Central memory CD4-positive, alpha-beta T cell (primary cell): ENCODE measurements at places on chromosomes 3 and 15.

GRCh38 chr15:52798529-52799101 is 8.5 kb upstream of the ONECUT1 start:
- no peak for DNase-seq

DNA sequence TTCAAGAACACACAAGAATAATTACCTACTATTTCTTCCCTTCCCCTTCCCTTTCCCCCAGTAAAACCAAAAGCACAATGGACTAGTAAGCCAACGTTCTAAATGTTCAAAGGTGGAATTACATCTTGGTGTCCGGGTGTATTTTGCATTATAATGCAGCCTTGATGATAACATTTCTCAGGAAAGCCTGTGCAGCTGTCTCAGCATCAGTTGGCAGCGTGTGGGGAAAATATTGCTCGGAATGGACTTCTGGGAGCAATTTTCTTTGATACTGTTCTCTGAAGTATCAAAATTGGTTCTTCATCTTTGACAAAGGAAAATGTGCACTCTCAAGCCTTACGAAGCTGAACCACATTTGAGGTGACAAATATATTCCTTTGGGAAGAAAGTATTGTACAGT is 198.9 kb downstream of the AGBL1 start:
- DNase-seq = no peak

- no peak for DNase-seq
Measured at GRCh38 chr3:183281126-183281797, 28.2 kb downstream of the B3GNT5 start.

DNA sequence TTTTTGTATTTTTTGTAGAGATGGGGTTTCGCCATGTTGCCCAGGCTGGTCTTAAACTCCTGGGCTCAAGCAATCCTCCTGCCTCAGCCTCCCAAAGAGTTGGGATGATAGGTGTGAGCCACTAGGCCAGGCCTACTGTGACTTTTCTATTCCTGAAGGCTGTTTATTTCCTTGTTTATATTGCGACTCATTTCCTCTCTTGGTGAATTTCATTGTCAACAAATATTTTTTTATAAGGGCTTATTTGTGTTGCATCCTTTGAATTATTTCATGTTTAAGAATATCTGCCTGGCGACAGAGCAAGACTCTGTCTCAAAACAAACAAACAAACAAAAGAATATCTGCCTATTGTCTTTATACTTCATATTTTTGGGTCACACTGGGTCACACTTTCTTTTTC is 29.4 kb upstream of the MCCC1 start:
- no peak for DNase-seq

DNA sequence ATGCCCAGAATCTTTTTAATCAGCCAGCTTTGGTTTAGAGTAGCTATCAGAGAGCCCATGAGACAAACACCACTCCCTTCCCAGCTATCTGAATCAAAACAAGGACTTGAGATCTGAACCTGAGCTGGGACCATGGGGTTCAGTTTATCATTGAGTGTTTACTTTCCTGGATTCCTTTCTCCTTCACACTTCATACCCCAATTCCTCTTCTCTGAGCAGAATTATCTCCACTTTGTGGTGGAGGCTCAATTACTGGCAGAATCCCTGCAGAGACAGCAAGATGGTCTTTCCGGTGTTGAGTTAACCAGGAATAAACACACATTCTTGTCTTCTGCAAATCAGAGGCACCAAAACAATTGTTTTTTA is 102.4 kb downstream of the RPL22L1 start:
- DNase-seq = no peak

- no peak for DNase-seq
Measured at GRCh38 chr15:70775160-70775559, 11.8 kb upstream of the UACA start.

DNA sequence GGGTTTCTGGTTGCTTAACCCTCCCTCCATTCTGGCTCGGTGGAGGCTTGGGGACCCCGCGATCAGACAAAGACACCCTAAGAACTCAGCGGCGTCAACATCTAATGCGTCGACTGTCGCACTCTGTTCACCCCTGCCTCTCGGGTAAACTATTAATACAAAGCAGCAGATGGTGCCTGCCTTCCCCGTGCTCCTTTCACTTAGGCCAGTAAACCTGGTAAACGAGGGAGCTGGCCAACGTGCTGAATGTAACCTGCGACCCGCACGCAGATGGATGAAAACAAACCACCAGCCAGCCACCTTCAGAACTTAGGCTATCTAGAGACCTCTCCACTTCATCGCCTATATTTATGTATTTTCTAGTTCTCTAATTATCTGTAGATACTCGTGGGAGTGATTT is 848 bp upstream of the CADPS start:
- DNase-seq = no peak

GRCh38 chr3:42780398-42780797 is 7.3 kb upstream of the CCDC13 start:
- no peak for DNase-seq

- no peak for DNase-seq
Measured at GRCh38 chr15:48710952-48711495, 65.5 kb upstream of the FBN1 start.

DNA sequence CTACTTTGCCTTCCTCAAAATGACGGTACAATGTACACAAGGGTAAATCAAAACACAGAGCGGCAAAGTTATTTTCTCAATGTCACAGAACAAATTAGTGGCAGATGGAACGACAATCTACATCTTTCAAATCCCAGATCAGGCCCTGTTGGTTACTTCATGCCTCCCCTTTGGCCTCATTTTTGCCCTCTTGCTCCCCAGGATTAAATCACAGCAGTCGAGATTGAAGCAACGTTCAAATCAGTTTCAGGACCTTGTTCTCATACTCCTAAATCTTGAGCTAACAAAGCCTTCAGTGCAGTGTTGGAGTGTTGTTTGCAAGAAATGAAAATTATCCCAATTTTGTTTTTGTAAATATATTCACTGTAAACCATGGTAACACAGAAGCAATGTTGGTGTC is 91.4 kb downstream of the FBN1 start:
- DNase-seq = no peak

DNA sequence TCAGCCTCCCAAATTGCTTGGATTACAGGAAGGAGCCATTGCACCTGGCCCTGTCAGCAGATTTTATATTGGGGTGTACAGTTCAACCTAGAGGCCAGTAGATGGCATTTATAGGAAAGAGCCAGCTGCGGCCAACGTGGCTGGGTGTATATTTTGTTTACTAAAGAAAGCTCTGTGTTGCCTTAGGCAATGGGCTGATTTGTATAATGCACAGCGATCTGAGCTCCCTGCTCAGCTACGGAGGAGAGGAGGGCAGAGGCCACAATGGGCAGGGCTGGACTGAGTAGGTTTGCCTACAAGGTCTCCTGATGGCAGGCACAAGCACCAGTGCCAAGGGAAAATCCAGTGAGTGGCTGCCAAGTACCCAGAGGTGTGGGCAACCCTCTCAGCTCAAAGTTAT is 282.4 kb downstream of the ARPP21 start:
- no peak for DNase-seq

DNA sequence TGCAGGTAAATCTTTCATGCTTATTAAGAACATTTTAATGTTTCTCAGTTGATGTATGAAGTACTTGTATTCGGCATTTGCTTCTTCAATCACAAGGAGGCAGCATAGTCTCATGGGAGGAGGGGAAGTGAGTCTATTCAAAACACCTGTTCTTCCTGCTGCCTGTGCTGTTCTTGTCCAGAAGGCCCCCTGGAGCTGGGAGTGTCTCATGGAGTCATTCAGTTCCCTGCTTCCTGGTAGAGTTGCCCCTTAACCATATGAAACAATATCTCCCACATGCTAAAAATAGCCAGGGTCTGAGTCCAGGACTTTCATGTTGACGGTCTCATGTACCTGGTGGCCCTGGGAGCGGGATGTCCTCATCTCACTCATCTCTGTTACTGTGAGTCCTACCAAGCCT is 15.5 kb upstream of the PPP1R2 start:
- DNase-seq = peak; percentile 57
